OCI-M1 (cell line): ENCODE measurements at places on chromosomes 3 and 15.

DNA sequence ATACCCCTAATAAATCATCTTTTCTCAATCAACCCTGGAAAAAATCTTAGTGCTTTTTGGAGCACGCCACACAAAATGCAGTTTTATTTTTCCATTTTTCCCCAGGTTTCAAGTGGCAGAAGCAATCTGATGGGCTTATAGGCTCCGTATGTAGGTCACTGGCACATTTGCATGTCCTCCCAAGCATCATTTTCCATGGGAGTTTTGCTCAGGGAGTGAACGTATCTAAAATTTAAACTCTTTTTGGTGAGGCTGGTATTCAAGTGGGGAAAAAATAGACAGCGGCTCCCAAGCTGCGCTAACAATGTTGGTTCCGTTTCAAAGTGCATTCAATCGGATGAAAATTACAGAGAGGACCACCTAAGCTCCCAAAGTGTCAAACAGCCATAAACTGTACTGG is 233.4 kb downstream of the MEX3B start:
- no peak for DNase-seq

- no peak for DNase-seq
Measured at GRCh38 chr15:50252556-50252955, 13.0 kb downstream of the HDC start.

DNA sequence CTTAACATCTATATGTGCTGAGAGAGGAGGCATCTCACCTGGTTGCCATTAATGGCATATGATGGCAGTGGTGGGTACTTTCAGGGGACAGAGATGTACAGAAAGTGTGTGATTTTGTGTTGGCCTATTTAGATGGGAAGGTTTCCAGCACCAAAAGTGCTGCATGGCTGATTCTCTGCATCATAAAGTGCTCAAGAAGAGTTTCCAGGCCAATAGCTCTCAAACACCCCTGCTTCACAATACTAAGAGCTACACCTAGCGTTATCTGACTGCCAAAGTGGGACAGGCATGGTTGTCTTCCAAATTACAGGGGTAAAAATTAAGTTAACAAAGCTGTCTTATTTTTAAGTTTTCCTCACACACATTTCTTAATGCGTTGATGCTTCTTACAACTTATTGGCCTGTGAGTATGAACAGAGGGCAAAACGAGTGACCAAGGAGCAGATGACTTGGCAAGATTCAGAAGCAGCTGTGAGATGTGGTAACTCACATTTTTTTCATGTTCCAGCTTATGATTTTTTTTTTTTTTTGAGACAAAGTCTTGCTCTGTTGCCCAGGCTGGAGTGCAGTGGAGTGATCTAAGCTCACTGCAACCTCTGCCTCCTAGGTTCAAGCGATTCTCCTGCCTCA is 41.4 kb upstream of the VEPH1 start:
- no peak for DNase-seq

DNA sequence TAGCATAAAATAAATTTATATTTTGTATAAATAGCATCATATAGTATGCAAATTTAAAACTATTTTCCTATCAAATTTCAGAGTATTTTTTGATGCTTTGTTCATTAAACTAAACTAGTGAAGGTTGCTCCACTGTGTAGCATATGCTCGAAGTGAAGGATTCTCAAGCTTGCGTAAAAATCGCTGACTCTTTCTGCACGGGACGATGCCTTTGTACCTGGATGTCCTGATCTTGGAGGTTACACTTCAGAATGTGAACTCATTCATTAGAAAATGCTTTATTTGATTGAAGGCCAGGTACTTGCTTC is 305.0 kb downstream of the WDR72 start:
- DNase-seq: no peak

- no peak for DNase-seq
Measured at GRCh38 chr15:93274257-93274656, 185.2 kb upstream of the RGMA start.

DNA sequence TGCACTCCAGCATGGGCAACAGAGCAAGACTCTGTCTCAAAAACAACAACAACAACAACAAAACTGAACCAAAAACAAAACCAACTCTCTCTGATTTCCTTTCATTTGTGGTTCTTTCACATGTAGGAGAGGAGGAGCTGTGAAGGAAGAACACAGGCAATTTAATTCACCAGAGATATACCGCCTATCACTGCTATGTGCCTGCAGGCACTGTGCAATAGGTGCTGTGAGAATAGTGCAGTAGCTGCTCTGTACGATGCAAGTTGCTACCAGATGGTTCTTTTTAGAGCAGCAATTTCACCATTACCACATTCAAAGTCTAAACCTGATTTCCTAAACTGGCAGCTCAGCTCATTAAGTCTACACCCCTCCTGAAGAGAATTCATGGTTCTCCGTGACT is 11.3 kb upstream of the PROK2 start:
- DNase-seq: no peak

DNA sequence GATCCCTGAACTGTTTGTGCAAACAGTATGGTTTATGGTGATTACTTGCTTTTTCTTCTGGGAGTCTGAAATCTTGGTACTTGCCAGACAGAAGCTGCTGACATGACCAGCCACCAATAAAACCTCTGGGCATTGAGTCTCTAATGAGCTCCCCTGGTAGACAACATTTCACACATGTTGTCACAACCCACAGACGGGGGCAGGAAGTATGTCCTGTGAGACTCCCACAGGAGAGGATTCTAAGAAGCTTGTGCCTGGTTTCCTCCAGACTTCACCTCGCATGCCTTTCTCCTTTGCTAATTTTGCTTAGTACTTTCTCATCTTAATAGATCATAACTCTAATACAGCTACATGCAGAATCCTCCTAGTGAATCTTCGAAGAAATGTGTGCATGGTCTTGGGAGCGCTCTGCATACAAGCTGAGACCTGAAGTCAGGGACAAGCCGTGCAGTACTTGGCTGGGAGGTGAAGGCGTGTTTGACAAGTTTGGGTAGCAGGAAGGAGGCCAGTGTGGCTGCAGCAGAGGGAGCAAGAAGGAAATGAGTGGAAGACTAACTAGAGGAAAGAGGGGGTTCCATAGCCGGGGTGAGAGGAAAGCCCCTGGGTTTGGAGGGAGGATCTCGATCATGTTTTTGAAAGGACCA is 49.0 kb downstream of the B3GNT5 start:
- no peak for DNase-seq

DNA sequence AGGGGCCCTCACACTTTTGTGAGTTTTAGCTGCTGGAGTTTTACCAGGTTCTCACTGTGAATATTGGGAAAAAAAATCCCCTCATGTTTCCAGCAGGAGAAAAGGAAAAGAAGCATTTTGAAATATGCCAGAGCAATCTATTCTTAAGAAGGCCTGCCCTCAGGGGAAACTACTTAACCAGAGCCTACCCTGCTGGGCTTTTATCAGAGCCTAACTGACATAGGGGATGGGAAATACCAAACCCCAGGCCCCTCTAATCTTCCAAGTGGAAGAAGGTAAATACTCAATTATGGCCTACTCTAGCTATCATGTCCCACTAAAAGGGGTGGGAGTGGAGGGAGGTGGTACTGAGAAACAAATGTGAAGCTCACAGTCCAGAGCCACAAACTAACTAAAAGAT is 68.7 kb upstream of the NMNAT3 start:
- DNase-seq: no peak

DNA sequence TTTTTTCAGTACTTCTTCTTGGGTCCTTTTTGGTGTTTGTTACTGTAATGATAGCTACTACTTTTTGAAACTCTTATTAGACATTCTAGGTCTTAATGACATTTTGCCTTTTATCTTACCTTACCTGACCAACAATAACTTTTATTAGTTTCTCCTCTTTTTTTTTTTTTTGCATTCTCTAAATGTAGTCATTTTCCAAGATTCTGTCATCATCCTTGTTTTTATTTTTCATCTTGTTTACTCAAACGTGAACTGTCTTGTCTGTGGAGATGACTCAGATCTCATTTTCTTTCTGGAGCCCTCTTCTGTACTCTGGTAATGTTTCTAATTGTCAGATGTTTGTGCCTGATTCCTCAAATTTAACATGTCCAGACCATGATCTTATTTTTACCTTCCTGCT is 2.9 kb downstream of the ABHD5 start:
- DNase-seq: no peak

- DNase-seq: no peak
Measured at GRCh38 chr3:52494886-52495495, at the start of gene STAB1. Gene STAB1 (plus strand): TSS chr3:52495338. CDS start chr3:52495414, 76 bp downstream.

DNA sequence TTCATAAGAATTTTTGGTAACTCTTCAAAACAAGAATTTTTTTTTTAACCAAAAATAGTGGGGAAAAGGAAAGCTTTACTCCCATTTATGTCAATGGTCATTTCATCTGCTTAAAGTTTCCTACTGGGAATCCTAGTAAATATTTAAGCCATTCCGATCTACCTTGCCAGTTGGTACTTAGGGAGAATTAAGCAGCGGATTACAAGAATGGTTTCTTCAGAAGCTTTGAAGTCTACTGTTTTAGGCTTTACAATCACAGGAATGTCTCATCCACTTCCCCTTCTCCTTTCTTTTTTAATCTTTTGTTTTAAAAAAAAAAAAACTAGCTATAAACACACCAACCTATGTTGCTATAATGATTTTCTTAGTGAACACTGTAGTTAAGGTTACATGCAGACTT is 341.4 kb upstream of the ATP11B start:
- no peak for DNase-seq

DNA sequence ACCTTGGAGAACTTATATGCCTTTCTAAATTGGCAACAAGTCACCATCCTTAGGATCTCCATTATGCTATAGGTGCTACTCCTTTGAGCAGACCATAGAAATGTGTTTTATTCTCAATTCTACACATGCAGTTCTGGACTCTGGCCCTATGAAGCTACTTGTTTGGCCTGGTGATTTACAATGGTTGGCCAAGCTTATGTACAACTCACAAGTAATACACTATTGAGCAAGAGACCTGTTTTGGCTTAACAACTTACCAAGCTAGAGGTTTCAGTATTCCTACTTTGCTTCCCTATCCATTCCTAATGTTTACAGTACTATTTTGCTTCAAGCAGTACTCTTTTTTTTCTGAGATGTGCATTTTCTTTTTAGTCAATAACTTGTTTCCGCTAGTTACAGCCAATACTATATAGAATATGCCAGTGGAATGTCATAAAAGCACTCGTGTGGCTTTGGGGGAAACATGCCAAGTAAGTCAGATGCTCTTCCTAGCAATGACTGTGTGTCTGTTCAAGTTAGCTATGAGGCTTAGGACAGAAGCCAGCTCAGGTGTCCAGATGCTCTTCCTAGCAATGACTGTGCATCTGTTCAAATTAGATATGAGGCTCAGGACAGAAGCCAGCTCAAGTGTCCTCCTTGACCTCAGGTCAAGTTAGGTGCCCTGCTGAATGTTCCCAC is 174.9 kb upstream of the SEMA6D start:
- no peak for DNase-seq

DNA sequence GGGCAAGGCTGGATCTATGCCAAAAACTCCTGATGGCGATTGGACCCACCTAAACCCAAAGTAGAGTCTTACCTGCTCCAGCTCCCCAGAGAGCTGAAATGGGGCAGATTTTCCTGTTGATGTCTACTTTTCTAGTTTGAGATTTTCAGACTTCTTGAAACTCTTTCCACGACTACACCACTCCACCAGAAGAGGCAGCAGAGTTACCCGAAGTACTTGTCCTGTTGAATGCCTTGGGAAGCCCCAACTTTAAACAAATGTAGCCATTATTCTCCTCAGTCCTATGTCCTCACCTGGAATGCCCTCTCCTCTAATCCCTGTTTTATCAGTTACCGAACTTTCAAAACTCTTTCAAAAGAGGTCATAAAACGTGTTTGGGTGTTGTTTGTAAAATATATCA is 843.8 kb downstream of the VGLL3 start:
- DNase-seq: no peak

DNA sequence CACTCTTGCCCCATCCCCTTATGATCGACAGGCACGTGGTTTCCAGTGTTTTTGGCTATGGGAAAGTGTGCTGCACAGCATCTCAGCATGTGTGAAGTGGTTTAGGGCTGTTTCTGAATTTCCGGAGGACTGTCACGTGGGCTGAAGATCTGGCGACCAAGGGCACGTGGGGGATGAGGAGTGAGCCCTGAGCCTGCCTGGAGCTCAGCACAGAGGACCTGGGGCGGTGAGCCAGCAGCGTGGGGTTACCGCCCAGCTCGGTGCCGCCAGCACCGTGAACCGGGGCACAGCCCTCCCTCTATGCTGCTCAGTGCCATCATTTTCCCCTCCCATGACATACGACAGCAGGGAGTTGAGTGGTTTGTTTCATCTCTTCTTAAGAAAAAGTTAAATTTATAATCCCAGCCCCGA is 150.2 kb downstream of the DNAJB8 start:
- no peak for DNase-seq
